WTC11 (cell line): ENCODE measurements at places on chromosomes 1 and 21. TPM values are rescaled to one million over a fixed set of nuclear protein-coding genes. Genes with fewer than 3 reads are reported as not detected.
A peak's percentile ranks its signal among the peaks of the same experiment; 100 is the strongest.

DNA sequence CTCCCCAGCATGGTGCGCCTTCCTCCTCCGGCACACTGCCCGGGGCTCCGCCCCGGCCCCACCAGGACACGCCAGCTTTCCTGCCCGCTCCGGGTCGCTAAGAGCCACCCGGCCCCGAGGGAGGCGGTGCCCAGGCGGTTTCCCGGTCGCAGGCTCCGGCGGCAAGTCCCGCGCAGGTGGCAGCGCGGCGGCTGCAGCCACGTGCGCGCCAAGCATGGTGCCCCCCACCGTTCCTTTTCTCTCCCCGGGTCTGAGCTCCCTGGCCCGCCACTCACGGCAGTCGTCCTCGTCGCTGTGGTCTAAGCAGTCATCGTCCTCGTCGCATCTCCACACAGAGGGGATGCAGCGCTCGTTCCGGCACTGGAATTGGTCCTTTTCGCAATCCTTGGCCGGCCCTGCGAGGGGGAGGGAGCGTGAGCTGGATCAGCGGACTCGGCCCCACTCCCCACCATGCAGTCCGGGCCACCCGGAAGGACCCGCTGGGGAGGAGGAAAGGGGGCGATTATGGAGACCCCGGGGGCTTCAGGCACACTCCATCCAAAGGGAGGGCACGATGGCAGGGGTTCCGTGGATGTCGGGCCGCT is 1.2 kb downstream of the LRP8 start:
- H3K27me3 ChIP-seq, result peaks cover 3% of the 10 kb centered on the region; the same call in 1 of the 2 replicates
- peaks cover 26% of the 10 kb centered on the region for H3K36me3 ChIP-seq
- peak overlapping the region; percentile 88 for H3K4me3 ChIP-seq
- H3K4me1 ChIP-seq, result peaks cover 30% of the 10 kb centered on the region

GRCh38 chr1:206495493-206496046 is 11.8 kb upstream of the RASSF5 start:
- no peaks in the 10 kb centered on the region for H3K27me3 ChIP-seq
- H3K4me3 ChIP-seq, result no peak overlapping the region
- no peak overlapping the region for H3K27ac ChIP-seq
- H3K36me3 ChIP-seq, result no peaks in the 10 kb centered on the region
- DNase-seq, result no peak

HAPLN2 gene
- 1.1 to 1.3 TPM (median 1.2 TPM) in 3 replicates for total RNA-seq

- no peak for DNase-seq
- H3K27me3 ChIP-seq, result no peaks in the 10 kb centered on the region
- H3K36me3 ChIP-seq, result peaks cover 3% of the 10 kb centered on the region
- H3K4me3 ChIP-seq, result no peak overlapping the region
- no peaks in the 10 kb centered on the region for H3K4me1 ChIP-seq
- H3K27ac ChIP-seq, result no peak overlapping the region
Observed at GRCh38 chr1:108027389-108027788, 62.4 kb upstream of the VAV3 start.

GRCh38 chr21:36487641-36488307 is 7.9 kb upstream of the CLDN14 start:
- H3K27me3 ChIP-seq, result no peaks in the 10 kb centered on the region
- H3K27ac ChIP-seq, result no peak overlapping the region
- no peak for DNase-seq
- no peaks in the 10 kb centered on the region for H3K36me3 ChIP-seq
- no peak overlapping the region for H3K4me3 ChIP-seq

- no peak overlapping the region for H3K27ac ChIP-seq
- DNase-seq, result no peak
- peaks cover 9% of the 10 kb centered on the region for H3K27me3 ChIP-seq
- no peak overlapping the region for H3K4me3 ChIP-seq
- H3K36me3 ChIP-seq, result no peaks in the 10 kb centered on the region
Observed at GRCh38 chr1:203343956-203344754, 6.8 kb downstream of the FMOD start.

DNA sequence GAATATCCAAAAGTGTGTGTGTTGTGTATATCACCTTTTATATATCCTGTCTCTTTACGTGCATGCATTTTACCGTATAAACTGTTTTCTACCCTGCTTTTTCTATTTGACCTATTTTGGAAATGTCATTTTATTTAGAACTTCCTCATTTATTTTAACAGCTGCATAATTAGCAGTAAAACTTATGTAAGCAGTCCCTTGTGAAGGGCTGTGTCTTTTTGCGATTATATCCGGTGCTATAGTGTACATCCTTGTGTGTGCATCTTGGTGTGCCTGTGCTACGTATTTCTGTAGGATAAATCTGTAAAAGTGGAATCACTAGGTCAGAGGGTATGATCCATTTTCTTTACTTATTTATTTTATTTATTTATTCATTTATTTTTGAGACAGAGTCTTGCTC is 7.2 kb downstream of the LGALS8 start:
- peaks cover 6% of the 10 kb centered on the region for H3K4me1 ChIP-seq
- no peaks in the 10 kb centered on the region; the same call in 1 of the 2 replicates for H3K36me3 ChIP-seq
- no peaks in the 10 kb centered on the region for H3K27me3 ChIP-seq

- peaks cover 16% of the 10 kb centered on the region for H3K36me3 ChIP-seq
- DNase-seq, result peak; percentile 63
- H3K27ac ChIP-seq, result peak overlapping the region; percentile 93
- peaks cover 67% of the 10 kb centered on the region for H3K4me1 ChIP-seq
Observed at GRCh38 chr1:204455063-204455830, 39.4 kb downstream of the PIK3C2B start.

- no peaks in the 10 kb centered on the region for H3K36me3 ChIP-seq
- no peak for DNase-seq
- H3K4me3 ChIP-seq, result no peak overlapping the region
- peaks cover 52% of the 10 kb centered on the region for H3K4me1 ChIP-seq
- no peak overlapping the region for H3K27ac ChIP-seq
Observed at GRCh38 chr1:43068911-43069310, 103.2 kb downstream of the EBNA1BP2 start.
